ENCODE measurements at places on chromosomes 3 and 15.

DNA sequence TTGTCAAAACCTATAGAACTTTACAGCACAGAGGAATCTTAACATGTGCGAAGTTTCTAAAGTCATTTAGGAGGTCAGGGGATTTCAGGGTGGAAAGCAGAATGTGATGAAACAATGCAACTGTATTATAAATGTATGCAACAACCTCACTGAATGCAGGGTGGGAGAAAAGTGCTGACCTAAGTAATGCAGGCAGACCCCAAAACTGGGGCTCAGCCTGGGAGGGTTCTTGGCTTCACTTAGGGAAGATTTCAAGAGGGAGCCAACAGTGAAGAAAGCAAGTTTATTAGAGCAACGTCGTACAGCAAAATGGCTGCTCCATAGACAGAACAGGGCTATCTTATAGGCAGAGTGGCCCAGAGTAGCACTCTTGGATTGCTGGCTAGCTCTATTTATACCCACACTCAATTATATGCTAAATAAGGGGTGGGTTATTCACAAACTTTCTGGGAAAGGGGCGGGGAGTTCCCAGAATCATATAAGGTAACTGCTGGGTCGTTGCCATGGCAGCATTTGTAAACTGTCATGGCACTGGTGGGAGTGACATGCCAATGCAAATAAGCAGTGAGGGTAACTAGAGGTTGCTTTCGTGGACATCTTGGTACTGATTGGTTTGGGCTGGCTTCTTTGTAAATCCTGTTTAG lies 14.2 kb upstream of the CAND2 start:
- no peak for DNase-seq

GRCh38 chr3:46462111-46462510 lies 2.6 kb downstream of the LTF start:
- no peak for DNase-seq

GRCh38 chr15:41777421-41777973 lies 3.2 kb downstream of the MAPKBP1 start:
- no peak for DNase-seq

GRCh38 chr15:78360367-78360801 lies 20.2 kb downstream of the CRABP1 start:
- DNase-seq, result no peak

- no peak for DNase-seq
Observed at GRCh38 chr3:15427981-15428380, 583 bp downstream of the EAF1 start.

- DNase-seq, result no peak
Observed at GRCh38 chr3:1609416-1609815, 489.2 kb upstream of the CNTN4 start.

- DNase-seq, result no peak
Observed at GRCh38 chr15:59166601-59167265, 39.9 kb upstream of the LDHAL6B start.

DNA sequence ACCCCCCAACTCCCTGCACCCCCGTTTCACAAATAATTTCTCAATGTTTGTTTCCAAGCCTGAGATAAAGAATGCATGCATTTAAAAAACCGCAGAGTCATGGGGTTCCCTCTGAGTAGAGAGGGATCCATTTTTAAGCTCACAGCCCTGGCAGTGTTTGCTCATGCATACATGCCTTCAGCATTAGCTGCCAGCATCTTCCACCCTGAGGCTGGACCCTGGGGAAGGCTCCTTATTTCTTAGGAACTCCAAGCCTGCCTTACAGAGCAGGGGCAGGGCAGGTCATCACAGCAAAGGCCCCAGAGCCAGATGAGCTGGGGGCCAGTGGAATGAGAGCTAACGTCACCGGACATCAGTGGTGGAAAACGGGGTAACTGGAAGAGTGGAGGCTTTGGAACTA lies 31.3 kb downstream of the TLE3 start:
- DNase-seq, result no peak

- no peak for DNase-seq
Observed at GRCh38 chr3:178665747-178666146, 129.5 kb downstream of the KCNMB2 start.

DNA sequence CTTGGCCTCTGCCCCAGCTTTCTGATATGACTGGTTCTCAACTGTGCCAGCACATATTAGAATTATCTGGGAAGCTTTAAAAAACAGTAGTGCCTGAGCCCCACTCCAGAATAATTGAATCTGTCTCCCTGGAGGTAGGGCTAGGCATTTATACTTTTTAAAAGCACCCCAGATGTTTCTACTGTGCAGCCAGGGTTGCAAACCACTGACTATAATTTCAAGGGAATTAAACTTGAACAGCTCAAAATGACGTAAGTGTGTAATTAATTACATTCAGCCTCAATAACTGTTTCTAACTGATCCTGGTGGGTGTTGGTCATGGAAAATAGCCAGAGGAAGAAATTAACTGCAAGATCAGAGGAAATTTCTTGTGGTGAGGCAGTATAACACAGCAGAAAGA lies 4.4 kb upstream of the IRAK2 start:
- no peak for DNase-seq

DNA sequence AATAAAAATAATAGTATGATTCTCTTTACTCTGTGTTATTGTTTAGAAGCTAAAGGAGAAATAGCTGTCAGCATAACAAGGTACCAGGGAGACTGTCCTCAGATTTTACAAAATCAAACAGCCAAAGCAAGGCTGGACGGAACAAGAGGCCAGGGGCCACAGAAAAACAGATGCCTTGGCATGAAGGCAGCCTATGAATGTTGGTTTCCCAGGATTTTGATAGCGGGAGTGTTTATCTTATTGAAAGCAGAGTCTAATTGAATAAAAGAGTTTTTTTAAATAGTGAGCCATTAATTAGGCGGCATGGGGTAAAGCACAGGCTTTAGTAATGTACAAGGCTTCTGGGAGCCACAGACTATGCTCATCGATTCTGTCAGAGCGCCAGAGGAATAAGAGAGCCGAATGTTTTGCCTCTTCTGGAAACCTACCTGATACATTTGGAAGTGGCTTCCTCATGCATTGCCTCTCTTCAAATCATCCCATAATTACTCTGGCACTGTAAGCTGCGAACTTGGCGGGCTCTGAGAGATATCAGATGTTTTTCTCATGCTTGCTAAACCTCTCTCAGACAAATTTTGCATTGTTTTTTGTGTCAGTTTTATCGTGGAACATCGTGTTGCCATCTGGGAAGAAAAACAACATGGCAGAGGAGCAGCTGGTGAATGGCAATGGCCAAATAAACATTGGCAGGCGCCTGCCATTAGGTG lies 30.4 kb upstream of the TMCO5A start:
- DNase-seq, result no peak

DNA sequence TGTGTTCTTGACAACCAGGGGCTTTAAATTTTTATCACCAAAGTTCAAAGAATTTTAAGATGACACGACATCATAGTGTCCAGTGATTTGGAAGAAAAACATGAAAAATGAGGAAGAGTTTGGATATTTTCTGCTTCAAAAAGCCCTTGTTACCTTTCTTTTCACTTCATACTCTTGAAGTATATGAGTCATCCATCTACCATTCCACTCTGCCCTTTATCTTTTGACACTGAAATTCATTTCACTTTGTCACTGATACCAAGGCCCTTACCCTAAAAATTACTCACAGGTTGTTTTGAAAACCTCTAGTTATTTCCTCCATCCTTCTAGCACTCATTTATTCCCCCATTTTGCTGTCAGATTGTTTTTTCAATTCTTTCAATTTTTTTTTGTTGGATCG lies 42.7 kb downstream of the OR5H15 start:
- DNase-seq, result no peak

DNA sequence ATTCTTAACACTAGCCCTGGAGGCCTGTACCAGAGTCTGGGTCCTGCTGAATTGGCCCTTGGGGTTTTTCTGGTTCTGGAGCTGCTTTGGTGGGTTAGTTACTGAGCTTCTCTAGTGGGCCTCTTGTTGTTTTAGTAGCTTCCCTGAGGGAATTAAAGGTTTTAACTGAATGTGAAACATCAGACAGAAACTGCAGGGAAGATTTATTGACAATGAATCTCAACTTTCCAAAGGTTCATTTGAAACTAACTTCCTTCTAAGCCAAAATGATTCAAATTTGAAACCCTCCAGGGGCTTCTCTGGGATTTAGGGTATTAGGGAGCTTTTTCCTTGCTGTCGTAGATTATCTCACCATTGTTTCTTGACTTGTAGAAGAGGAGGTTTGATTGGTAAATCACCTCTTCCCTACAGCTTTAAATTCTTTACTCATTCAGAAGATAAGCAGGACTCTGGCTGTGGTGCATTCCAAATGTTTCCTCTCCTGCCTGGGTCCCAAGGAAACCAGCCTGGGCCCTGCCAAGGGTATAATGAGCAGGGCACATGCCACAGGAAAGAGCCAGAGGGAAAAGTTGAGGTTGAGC lies 71.0 kb downstream of the TP63 start:
- DNase-seq, result no peak

GRCh38 chr3:147960786-147961185 lies 551.6 kb downstream of the ZIC1 start:
- DNase-seq, result no peak

DNA sequence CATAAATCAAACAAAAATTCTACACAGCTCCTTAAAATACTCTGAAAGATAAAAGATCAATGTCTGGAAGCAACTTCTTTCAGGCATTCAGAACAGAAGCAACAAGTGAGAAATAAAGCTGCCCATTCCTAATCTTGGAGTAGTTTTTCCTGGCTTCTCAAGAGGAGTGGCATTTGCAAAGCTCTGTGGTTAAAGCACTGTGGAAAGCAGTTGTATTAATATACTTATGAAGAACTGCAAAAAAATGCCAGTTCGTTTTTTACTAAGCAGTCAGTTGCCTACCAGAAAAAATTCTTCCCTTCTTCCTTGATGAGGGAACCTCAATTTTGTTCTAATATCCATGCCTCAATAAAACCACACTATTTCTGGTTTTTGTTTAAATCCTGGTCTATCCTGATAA lies 197.8 kb downstream of the TNIK start:
- DNase-seq, result no peak

DNA sequence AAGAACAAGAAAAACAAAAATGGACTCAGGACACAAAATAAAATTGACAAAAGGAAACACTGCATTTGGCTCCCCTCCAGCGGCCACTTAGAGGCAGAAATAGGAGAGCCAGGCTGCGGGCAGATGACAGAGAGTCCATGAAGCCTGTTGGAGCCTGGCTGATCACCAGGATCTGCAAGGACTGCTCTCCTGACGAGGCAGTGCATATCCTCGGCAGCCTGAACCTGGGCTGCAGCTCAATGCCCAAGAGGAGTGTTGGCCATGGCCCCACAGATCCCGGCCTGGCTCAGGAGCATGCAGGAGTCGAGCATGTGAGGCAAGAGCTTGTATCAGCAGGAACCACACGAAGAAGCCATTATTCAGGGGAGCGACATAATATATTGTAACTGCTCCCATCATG lies 199.8 kb downstream of the STT3B start:
- DNase-seq, result no peak

- no peak for DNase-seq
Observed at GRCh38 chr15:68592054-68592453, 13.3 kb downstream of the CORO2B start.

Measured in right kidney (tissue), 9 donors.